Endodermal cell (in vitro differentiated cells): ENCODE measurements at places on chromosomes 5 and 9. TPM values are rescaled to one million over a fixed set of nuclear protein-coding genes. Genes with fewer than 3 reads are reported as not detected.

The IDNK gene
- total RNA-seq: 1.6 TPM in 2 replicates

The CORO2A gene
- total RNA-seq: 21.0 to 26.3 TPM (median 21.1 TPM) in 3 replicates

DNA sequence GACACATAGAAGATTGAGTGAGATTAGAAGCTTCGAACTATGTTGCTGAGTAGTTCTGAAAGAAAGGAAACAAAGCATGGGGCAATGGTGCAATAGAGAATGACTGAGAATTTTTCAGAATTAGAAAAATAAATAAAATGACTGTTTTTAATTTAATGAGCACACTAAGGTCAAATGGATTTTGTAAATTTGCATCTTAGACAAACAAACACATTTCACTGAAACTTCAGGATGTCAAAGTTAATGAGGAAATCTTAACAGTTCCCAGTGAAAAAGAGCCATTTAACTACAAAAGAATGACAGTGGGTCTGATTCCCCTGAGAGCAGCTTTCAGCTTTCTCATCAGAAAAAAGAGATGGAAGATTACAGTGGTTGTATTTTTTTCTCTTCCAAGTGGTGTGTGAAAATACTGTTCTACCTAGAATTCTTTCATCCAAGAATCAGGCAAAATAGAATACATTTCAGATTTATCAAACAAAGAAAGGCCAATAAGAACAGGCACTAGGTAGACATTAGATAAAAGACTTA is 591.9 kb downstream of the SEMA5A start:
- H3K4me1 ChIP-seq: no peaks in the 10 kb centered on the region
- no peaks in the 10 kb centered on the region for H3K36me3 ChIP-seq
- H3K27ac ChIP-seq: no peak overlapping the region
- no peak overlapping the region for H3K4me3 ChIP-seq
- no peak for DNase-seq

GRCh38 chr5:110973510-110973909 is 98.0 kb upstream of the TSLP start:
- no peak for DNase-seq
- H3K36me3 ChIP-seq: no peaks in the 10 kb centered on the region
- no peak overlapping the region for H3K27ac ChIP-seq
- no peak overlapping the region for H3K4me3 ChIP-seq
- H3K27me3 ChIP-seq: no peaks in the 10 kb centered on the region
- no peaks in the 10 kb centered on the region for H3K4me1 ChIP-seq

DNA sequence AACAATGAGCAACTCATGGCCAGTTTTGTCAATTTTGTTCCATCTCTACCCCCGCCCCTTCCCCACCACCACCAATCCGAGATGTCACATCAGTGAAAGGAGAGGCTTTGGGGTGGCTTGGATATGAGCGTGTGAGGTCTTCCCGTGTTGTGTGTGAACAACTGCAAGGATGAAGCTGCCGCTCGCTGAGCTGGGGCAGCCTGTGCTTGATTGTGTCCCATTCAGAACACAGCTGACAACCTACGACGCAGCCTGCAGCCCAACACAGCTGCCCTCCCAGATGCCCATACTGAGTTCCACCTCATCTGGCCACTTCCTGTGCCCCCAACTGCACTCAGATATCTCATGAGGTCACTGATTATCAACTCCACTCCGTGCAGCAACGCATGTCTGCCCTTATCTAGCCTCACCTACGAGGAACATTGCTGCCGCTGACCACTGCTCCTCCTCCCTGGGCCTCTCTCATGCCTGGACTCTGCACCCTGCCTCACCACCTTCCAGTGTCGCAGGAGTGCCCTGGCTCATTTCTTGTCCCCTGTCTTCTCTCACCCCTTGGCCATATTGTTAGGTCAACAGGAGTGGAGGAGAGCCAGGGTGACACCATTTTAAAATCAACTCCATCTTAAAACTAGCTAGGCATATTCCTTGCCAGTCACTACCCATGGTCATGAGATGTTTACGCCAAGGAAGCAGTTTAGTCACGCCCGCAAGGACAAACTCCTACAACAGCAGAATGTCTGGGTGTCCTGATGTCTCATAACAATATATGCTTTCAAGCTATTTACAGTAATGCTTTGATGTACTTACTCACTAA is 7.3 kb upstream of the IL4 start:
- H3K27me3 ChIP-seq: no peaks in the 10 kb centered on the region
- H3K27ac ChIP-seq: no peak overlapping the region
- no peak for DNase-seq
- peaks cover 9% of the 10 kb centered on the region for H3K4me1 ChIP-seq
- no peak overlapping the region for H3K4me3 ChIP-seq
